ENCODE measurements at places on chromosomes 7 and 10. TPM values are rescaled to one million over a fixed set of nuclear protein-coding genes. Genes with fewer than 3 reads are reported as not detected.

Gene FGFBP3
- total RNA-seq = 0.65 TPM

Gene EPHB6
- 14.9 TPM for total RNA-seq

Gene RPEL1
- not detected for total RNA-seq

Gene INSIG1
- 216 TPM for total RNA-seq

Gene TMEM270
- not detected for total RNA-seq

Gene SPRN
- total RNA-seq = not detected

Gene STAG3
- total RNA-seq = 22.1 TPM

Gene ZNF727
- total RNA-seq = not detected

Gene VSTM4
- 0.06 TPM for total RNA-seq

Gene RP9
- 11.2 TPM for total RNA-seq

DNA sequence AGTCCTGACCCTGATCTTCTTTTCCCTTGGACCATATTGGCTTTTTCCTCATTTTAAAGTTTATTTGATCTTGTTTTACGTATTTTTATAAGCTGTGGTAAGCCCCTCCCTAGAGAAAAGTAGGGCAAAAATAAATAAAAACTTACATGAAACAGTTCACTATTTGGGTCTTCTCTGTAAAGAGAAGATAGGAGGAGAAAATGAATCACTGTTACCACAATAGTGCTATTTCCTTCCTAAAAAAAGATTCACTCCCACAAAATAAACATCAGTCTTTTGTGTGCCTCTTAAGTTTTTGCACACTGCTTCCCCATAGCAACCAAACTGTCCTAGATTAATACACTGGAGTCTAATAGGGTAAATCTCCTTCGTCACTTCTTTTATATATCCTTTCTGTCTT, 1.4 kb upstream of the SVIL start:
- ATAC-seq = peak; percentile 53

DNA sequence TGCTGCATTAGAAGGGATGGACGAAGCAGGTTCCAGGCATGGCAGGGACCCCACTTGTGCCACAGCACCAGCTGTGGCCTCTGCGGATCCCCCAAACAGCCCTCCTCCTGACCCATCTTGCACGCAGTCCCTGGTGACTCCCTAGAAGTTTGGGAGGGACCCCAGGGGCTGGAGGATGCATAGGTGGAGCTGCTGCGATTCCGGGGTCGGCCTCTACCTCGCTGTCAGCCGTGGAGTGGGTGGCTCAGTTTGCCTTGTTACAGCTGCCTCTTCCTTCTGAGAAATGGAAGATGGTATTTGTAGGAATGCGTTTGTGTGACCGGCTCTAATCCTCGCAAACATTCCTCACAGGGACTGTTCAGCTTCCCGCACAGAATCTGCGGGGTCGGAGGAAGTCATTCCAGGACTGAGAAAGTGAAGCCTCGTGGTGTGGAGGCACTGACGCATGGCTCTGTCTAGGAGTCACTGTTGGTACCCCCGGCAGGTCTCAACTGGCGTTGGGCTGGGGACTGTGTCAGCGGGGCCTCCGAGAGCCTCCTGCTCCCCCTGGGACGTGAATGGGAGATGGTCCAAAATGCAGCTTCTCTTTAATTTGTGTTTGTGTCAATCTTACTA, 17.5 kb downstream of the PWWP2B start:
- no peak for ATAC-seq

GRCh38 chr7:28230261-28230660, 49.7 kb upstream of the JAZF1 start:
- ATAC-seq = no peak

- peak; percentile 45 for ATAC-seq
Measured at GRCh38 chr10:24120646-24121045, 88.3 kb upstream of the KIAA1217 start.

DNA sequence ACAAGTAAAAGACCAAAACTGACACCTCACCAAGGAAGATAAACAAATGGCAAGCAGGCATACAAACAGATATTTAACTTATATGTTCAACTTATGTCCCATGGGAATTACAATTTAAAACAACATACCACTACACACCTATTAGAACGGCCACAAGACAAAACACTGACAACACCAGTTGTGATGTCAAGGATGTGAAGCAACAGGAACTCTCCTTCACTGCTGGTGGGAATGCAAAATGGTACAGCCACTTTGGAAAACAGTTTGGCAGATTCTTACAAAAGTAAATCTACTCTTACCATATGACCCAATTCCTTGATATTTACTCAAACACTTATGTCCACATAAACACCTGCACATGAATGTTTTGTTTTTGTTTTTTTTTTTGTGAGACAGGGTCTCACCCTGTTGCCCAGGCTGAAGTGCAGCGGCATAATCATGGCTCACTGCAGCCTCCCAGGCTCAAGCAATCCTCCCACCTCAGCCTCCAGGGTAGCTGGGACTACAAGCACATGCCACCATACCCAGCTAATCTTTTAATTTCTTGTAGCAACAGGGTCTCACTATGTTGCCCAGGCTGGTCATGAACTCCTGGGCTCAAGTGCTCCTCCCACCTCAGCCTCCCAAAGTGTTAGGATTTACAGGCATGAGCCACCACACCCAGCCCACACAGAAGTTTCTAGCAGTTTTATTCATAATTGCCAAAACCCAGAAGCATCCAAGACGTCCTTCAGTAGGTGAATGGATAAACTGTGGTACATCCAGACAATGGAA, 27.3 kb downstream of the HERC4 start:
- no peak for ATAC-seq

DNA sequence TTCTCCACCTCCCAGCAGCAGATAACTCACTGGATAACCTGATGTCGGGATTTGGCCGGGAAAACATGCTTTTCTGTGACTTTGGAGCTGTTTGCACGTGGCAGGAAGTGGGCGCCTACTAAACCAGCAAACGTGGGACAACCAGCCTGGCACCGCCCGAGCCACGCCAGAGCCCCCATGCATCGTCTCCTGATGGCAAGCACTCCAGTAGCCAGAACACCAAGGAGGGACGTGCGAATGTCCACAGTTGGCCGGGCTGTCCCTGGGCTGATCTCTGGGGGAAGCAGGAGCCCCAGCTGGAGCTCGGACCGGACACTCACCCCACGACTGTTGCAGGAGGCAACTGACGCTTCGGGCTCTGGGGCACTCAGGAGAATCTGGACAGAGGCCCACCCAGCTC, 7.1 kb downstream of the ADGRA1 start:
- no peak for ATAC-seq

DNA sequence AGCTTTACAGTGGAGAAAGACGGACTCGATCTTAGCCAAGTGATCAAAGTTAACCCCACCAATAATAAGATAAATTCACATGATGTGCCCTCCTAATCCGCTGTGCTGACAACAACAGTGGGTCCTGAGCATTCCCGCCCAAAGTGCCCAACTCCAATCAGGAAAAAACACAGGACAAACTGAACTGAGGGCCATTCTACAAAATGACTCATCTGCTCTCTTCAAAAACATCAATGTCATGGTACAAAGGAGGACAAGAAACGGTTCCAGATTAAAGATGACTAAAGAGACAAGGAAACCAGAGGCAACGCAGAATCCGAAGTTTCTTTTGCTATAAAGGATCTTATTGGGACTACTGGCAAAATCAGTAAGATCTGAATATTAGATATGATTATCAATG, 79.4 kb downstream of the CTBP2 start:
- no peak for ATAC-seq

DNA sequence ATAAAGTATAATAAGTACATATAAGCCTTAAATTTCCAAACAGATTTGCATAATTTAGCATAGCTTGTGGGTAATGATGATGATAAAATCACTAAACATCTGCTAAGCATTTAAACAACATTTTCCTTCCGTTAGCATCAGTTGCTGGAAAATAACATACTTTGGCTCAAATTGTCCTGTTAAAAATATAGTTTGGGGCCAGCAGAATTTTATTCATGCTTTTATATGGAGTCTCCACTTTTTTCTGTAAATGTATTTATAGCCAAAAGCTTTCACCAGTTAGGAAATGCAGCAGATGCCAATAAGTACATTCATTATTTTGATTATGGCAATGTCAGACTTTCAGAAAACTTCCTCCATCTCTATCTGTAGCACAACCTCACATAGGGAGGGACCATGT, 107.2 kb downstream of the CNTNAP2 start:
- no peak for ATAC-seq

GRCh38 chr10:100033766-100034418, 24.1 kb upstream of the DNMBP start:
- no peak for ATAC-seq

DNA sequence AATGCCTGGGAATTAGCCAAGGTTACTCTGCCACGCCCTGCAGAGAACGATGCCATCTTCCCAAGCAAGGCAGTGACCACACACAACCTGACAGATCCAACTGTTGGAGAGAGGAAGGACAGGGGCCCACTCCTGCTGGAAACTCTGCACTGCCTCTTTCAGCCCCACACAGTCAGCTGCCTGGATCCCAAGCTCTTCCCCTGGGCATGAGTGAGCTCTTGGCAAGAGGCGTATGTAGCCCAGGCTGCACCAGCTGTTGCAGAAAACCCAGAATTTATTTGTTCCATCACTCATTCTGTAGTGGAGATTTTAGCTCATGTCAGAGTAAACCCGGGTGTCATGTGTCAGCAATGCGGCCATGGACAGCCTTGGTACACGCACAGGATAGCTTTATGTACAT, 135.1 kb upstream of the TRIM24 start:
- no peak for ATAC-seq

DNA sequence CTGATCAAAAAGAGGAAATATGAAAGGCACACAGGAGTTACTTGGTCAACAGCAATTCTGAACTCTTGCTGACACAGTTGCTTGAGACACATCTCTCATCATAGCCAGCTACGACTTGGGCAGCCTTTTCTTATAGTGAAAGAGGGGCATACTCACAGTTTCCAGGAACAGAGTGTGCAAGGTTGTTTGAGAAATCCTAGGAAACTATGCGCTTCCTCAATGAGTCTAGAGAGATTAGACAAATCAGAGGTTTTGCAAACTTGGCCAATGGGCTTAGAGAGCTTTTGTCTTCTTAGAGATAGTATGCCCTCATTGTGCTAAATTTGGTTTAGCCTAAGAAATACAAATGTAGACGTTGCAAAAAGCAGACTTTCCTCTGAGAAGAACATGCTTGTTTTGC, 370.4 kb downstream of the HGF start:
- ATAC-seq = no peak

- no peak for ATAC-seq
Measured at GRCh38 chr10:86068231-86069054, 298.2 kb downstream of the GRID1 start.

DNA sequence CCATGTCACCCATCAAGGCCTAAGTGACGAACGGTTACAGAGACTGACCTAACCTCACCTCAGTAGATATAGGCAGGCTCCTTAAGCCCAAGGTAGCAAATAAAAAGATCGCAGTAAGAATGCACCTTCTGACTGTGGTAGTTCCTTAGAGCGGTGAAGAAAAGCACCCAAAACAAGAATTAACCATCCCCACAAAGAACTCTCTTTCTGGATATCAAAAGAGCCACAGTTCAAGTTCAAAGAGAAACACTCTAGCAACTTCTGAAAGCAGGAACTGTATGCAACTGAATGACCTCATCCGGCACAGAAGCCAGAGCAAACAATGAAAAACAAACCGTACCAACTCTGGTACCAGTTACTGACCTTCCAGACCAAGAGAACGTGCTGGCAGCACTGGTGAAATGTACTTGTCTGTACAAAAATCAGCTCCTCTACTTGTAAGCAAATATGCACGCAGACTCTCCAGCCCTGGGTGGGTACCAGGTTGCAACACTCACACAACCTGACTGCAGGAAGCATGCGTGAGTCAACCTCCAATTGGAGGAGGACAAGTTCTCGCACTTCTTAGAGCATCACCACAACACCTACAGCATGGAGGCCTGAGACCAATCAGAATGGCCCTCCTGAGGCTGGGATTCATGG, 202.7 kb downstream of the FAM107B start:
- ATAC-seq = peak; percentile 80

GRCh38 chr7:158111049-158111751, 476.4 kb downstream of the PTPRN2 start:
- ATAC-seq = no peak

- no peak for ATAC-seq
Measured at GRCh38 chr7:2939193-2939885, 95.2 kb upstream of the GNA12 start.

- no peak for ATAC-seq
Measured at GRCh38 chr10:6054884-6055283, 7.3 kb downstream of the IL2RA start.

- no peak for ATAC-seq
Measured at GRCh38 chr7:105454095-105454747, 65.5 kb upstream of the SRPK2 start.

GRCh38 chr7:1856888-1857441, 186.9 kb downstream of the ELFN1 start:
- ATAC-seq = no peak

- ATAC-seq = no peak
Measured at GRCh38 chr10:73634421-73634820, 6.9 kb downstream of the MYOZ1 start.

DNA sequence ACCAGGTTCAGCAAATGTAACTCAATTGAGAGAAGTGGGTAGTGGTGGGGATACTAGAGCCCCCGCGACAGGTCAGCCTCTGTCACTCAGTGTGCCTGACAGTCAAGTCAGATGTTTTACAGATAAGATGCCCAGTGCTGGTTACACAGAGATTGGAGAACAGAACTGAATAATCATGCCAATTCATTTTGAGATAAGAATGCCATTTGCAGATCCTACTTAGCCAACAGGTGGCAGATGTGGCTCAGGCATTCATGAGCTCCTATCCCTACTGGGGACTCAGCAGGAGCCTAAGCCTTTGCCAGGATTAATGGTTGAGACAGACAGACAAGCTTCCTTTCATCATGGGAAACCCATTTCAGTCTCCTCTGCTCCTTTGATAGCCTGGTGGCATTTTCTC, 137.8 kb downstream of the MAPK8 start:
- no peak for ATAC-seq

GRCh38 chr7:128103498-128104107, 72.4 kb upstream of the LRRC4 start:
- ATAC-seq = peak; percentile 31

- ATAC-seq = no peak
Measured at GRCh38 chr7:149819961-149820340, 18.2 kb upstream of the ZNF862 start.

Measured in activated T-helper 17 cell treated with anti-CD3 and anti-CD28 coated beads, Interleukin-2, amount 50 U/mL, for 72 hours (primary cell).